ENCODE measurements at places on chromosomes 12 and 14.

DNA sequence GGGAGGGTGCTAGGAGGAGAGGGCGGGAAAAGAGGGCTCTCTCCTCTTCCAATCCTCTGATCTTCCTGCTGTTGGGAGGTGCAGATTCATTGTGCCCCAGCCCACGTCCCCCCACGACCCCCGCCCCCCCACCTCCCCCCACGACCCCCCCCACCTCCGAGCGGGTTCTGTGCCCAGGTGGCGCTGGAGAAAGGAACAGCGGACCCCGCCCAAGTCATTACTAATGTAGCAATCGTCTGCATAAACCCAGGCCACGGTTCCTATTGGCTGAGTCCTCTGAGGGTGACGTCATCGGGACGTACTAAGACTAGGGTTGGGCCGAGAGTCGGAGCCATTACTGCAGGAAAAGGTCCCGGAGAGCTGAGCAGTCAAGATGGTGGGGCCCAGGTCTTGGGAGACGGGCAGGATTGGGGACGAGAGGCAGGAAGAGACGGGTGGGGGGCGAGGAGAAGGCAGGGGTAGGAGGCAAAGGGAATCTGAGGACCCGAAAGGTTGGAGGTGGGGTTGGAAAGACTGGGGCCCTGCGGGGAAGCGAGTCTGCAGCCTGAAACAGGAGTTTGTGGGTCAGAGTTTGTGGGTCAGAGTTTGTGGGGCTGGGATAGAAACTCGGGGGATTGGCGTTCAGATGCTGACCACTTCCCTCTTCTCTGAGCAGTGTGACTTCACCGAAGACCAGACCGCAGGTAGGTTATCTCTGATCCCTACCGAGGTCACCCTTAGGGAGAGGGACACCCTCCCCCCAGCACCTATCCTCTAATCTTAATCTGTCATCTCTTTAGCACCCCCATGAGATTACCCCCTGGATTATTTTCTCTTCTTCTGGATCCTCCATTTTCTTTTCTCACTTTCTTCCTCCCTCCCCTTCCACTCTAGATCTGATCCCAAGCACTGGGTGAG, at the start of gene MYL6:
TSS of gene MYL6 (plus strand) at position 331 of the 897 bp plus-strand sequence. CDS start at position 374, 43 bp downstream.
- peak; percentile 99 for DNase-seq

DNA sequence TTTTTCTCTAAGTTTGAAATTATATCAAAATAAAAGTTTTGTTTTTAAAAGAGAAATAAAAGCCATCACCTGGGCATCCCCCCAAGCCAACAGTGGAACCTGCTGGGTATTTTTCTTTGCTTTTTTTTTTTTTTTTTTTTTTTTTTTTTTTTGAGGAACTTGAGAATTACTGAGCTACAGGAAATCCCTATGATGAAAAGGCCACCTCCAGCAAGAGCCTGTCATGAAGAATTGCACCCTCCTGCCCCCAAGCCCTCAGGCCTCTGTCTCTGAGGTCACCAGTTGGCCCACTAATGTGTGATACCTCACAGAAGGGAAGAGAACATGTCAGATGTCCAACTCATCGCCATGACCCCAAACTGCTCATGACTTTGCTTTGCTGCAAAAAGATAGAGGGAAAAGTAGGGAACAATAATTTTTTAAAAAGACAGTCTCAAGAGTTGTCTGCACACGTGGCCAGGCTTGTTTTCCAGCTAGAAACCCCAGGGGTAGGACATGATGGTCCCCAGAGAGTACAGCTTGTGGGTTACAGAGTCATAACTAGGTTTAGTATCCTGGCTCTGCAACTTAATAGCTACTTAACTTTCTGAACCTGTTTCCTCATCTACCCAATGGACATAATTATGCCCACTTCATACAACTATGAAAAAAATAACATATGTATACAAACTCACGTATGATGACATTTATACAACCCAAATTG, 124.3 kb upstream of the EGLN3 start:
- no peak for DNase-seq

- no peak for DNase-seq
Measured at GRCh38 chr14:62144863-62145262, 382.6 kb downstream of the SNAPC1 start.

DNA sequence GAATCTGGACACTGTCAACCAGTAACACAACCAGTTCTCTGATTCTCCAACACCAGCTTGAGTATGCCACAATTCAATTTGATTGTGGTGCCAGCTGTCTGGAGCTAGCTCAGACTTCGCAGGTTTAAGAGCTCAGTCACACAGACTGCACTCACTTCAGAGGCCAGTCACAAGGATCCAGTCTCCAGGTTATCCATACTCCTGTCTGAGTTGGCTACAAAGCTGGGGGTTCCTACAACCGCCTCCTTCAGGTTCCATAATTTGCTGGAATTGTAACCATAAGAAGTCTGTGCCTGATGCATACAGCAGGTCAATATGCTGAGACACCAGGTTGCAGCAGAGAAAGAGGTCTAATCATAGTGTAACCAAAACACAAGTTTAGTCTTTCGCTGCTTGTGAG, 70.5 kb upstream of the CPSF6 start:
- no peak for DNase-seq

DNA sequence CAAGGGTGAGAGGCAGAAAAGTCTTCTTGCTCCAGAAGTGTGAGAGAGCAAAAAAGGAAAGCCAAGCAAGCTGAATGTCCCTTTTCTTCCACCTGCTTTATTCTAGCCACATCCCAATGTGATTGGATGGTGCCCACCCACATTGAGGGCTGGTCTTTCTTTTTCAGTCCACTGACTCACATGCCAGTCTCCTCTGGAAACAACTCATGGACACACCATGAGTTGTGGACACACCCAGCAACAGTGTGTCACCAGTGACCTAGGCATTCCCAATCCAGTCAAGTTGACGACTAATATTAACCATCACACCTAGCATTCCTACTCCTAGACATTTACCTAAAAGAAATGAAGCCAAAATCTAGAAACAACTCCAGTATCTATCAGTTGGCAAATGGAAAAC, 7.2 kb upstream of the DICER1 start:
- no peak for DNase-seq

All from SW480 (cell line).